ENCODE measurements at places on chromosomes 7 and 10. TPM values are rescaled to one million over a fixed set of nuclear protein-coding genes. Genes with fewer than 3 reads are reported as not detected.

DNA sequence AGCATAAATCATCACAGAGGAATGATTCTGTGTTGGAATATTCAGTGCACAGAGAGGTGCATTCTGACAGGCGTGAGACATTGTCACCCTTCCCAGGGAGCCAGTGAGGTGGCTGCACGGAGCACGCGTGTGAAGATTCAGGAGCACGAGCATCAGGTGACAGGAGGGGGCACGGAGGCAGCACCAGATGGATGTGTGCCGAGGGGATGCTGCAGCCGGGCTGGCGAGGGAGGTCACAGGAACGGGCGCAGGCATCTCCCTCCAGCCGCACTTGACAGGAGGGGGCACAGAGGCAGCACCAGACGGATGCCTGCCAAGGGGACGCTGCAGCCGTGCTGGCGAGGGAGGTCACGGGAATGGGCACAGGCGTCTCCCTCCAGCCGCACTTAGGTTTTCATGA lies 66.5 kb downstream of the DIP2C start:
- no peak for DNase-seq

GRCh38 chr7:3399858-3400257 lies 98.8 kb downstream of the SDK1 start:
- DNase-seq = no peak

DNA sequence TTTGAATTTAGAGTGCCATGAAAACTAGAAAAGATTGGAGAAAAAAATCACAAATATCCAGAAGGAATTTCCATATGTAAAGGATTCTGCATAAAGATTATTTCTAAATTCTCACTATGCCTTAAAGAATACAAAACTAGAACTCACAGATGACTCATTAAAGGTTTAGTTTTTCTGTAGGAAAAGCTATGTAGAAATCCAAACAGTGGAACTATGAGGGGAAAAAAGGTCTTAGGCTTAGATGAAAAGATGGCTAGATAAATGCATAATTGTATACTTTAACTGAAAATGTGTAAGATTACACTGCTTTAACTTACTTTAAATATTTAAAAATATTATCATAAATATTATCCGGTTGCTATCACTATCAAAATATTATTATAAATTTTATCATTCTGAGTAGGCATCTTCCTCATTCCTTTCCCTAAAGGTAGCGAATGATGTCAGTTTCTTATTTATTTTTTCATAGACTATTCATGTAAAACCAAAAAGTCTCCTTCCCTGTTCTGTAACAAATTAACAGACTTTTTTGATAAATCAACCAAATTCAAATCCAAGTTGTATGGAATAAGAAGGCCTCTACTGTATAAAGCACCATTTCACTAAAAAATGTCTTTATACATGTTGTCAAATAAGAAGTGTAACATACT lies 69.1 kb upstream of the COMTD1 start:
- DNase-seq = no peak

Gene LRRC18
- polyA plus RNA-seq = not detected

GRCh38 chr10:124559372-124560132 lies 97.9 kb downstream of the LHPP start:
- no peak for DNase-seq

GRCh38 chr7:107041097-107041496 lies 3.4 kb upstream of the PRKAR2B start:
- no peak for DNase-seq

- no peak for DNase-seq
Observed at GRCh38 chr7:22219036-22219435, 137.9 kb downstream of the RAPGEF5 start.

DNA sequence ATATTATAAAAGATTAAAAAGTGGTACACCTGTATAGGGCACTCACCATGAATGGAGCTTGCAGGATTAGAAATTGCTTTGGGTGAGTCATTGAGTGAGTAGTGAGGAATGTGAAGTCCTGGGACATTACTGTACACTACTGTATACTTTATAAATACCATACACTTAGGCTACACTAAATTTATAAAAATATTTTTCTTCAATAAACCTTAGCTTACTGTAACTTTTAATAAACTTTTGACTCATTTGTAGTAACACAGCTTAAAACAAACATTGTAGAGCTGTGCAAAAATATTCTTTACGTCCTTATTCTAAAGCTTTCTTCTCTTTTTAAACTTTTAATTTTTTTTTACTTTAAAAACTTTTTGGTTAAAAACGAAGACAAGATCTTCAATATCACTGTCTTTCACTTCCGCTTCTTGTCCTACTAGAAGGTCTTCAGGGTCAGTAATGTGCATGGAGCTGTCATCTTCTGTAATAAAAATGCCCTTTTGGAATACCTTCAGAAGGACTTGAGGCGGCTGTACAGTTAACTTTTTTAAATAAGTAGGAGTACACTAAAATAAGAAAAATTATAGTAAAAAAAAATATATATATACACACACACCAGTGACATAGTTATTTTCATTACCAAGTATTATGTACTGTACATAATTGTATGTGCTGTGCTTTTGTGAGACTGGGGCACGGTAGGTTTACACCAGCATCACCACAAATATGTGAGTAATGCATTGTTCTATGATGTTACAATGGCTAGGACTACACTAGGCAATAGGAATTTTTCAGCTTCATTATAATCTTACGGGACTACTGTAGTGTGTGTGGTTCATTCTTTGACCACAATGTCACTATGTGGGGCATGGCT lies 3.5 kb downstream of the STK31 start:
- peak; percentile 76 for DNase-seq

GRCh38 chr10:73246322-73246645 lies 771 bp downstream of the DNAJC9 start:
- no peak for DNase-seq

Gene ZNF365
- polyA plus RNA-seq = 20.9 TPM
